ENCODE measurements at places on chromosomes 4 and X.
A peak's percentile ranks its signal among the peaks of the same experiment; 100 is the strongest.

DNA sequence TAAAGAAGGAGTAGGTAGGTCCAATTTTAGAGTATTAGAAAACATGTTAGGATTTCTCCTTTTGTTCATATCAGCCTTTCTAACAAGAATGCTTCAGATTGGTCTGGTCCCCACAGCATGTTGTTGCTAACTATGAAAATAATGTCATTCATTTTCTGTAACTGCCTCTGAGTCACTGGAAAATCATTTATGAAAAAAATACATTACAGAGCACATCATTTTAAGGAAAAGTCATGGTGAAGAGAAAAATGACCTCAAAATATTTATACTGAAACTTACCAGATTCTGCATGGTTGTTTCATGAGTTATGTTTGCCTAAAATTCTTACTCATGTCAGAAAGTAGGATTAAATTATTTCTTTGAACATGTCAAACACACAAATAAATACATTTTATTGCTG lies 35.2 kb downstream of the DTHD1 start:
- DNase-seq = no peak

GRCh38 chrX:123797543-123798447 lies 62.1 kb upstream of the XIAP start:
- DNase-seq = no peak

DNA sequence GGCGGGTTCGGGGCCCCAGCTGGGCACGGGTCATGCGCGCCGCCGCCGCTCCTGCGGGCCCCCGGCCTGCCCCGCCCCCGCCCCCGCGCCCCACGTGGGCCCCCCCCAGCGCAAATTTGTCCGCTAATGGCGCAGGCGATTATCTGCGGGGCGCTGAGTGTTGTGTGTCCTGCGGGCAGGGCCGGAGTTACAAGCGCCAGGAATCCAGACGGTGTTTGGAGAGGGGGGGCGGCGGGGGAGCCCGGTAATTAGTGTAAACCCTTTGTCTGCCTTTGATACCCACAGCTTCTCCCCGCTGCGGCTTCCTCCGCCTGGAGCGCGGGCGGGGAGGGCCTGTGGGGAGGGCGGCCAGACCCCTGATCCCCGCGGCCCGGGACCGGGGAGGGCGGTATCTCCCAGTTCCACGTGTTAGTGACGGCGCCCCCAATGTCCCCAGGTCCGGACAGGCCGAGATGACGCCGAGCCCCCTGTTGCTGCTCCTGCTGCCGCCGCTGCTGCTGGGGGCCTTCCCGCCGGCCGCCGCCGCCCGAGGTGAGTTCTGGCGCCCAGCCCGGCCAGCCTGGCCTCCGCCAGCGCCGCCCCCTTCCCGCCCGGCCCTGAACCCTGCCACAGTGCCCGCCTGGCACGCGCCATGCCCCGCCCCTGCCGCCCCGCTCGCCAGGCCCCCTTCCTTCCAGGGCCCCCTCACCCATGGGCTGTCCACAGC lies 761 bp downstream of the FGFRL1 start:
- peak; percentile 48 for DNase-seq

DNA sequence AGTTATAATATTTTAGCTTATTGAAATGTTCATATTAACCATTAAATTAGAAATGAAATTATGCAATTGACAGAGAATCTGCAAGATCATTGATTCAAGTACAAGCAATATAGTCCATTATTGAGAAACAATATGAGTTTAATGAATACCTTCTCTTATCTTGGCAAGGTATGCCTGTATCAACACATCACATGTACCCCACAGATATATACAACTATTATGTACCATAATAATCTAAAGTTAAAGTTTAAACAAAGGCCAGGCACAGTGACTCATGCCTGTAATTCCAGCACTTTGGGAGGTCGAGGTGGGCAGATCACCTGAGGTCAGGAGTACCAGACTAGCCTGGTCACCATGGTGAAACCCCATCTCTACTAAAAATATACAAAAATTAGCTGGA lies 514.7 kb downstream of the PCDH7 start:
- DNase-seq = no peak

- DNase-seq = no peak
Measured at GRCh38 chr4:127641524-127641923, 8.8 kb downstream of the INTU start.

DNA sequence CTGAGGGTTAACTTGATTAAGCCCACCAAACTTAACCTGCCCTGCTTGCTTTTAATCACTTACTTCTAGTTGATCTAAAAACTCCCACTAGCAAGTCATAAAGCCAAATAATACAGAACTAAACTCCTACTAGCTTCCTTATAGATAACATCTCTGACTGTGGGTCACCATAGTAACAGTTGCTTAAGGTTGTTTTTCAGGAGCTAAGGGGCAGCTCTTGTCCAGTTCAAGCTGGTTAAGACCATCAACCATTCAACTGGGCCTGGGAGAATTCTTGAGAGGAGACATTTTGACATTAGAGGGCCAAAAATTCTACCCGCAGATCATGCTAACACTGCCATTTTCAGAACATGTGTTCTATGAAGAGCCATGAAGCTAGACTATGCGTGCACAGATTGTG lies 67.0 kb downstream of the UCHL1 start:
- no peak for DNase-seq

All from D721Med (cell line).